A172 (cell line): ENCODE measurements at places on chromosomes 4 and X. TPM values are rescaled to one million over a fixed set of nuclear protein-coding genes. Genes with fewer than 3 reads are reported as not detected.

The AFF2 gene
- under 0.01 and 0.02 TPM in 2 replicates for total RNA-seq

The FAM184B gene
- not detected in 2 replicates for total RNA-seq

The ZNF157 gene
- not detected in 2 replicates for total RNA-seq

The RNF175 gene
- total RNA-seq: not detected in 2 replicates

The SHISA3 gene
- 3.1 and 3.9 TPM in 2 replicates for total RNA-seq

The EXOC1L gene
- not detected in 2 replicates for total RNA-seq

The PRRG3 gene
- not detected in 2 replicates for total RNA-seq

The KIF4A gene
- 44.8 and 51.2 TPM in 2 replicates for total RNA-seq

The UGT2A1 gene
- not detected in 2 replicates for total RNA-seq

The MAOA gene
- total RNA-seq: 1.7 and 2.7 TPM in 2 replicates

The OTUD5 gene
- 26.4 and 31.5 TPM in 2 replicates for total RNA-seq

The XKRX gene
- total RNA-seq: not detected in 2 replicates

The AREG gene
- total RNA-seq: not detected in 2 replicates
